DMS 273 treated with DMSO at 0.1 percent for 48 hours (cell line): ENCODE measurements at places on chromosomes 3 and 15.

- no peak for DNase-seq
Measured at GRCh38 chr3:172367205-172368105, 80.8 kb downstream of the GHSR start.

GRCh38 chr3:152323834-152324233 is 55.1 kb downstream of the MBNL1 start:
- DNase-seq: no peak

DNA sequence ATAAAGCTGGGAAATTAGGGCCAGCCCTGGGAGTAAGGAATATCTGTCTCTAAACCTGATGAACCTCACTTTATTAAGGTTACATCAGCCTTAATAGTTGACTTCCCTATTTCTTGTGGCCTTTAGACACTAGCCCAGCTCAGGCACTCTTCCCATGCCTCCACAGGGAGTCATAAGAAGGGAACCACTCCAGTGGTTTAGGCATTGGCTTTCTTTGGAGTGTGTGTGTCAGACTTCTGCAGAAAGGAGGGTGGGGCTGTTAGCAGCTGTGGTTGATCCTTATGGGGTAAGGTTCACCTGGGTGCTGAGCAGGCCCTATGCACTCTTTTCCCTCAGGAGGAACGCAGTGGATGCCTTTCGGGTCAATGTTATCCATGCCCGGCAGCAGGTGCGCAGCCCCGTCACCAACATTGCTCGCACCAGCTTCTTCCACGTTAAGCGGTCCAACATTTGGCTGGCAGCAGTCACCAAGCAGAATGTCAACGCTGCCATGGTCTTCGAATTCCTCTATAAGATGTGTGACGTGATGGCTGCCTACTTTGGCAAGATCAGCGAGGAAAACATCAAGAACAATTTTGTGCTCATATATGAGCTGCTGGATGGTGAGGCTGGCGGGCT is 4.0 kb downstream of the AP2M1 start:
- no peak for DNase-seq

DNA sequence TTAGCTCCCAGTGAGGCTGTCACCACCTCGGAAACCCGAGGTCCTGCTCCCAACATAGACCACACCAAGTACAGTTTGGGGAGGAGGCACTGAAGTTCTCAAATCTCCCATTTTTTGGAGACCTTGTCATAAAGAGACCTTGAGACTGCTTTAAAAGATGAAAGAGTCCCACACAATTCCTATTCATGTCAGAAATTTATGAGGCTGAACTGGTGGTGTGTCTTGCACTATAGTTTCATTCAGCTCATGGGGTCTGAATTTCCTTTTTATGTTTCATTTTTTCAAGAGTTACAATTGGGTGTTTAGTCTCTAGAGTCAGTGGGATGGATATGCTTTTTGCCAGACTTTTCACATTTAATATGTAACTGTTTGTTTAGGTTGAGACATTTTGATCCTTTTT is 318.1 kb upstream of the LRRFIP2 start:
- no peak for DNase-seq

- no peak for DNase-seq
Measured at GRCh38 chr3:184616436-184616835, 54.9 kb downstream of the EPHB3 start.

- no peak for DNase-seq
Measured at GRCh38 chr15:47616876-47617275, 100.4 kb upstream of the SEMA6D start.

GRCh38 chr15:50261981-50262380 is 3.5 kb downstream of the HDC start:
- no peak for DNase-seq

GRCh38 chr3:188026191-188026968 is 127.6 kb upstream of the LPP start:
- DNase-seq: no peak

- DNase-seq: no peak
Measured at GRCh38 chr3:63705092-63705645, 52.7 kb downstream of the SNTN start.

- DNase-seq: no peak
Measured at GRCh38 chr3:170726976-170727661, 141.2 kb upstream of the SLC7A14 start.
